ENCODE measurements at places on chromosomes 7 and 10.

GRCh38 chr7:18771834-18772566 lies 276.5 kb downstream of the HDAC9 start:
- peak; percentile 65 for DNase-seq

DNA sequence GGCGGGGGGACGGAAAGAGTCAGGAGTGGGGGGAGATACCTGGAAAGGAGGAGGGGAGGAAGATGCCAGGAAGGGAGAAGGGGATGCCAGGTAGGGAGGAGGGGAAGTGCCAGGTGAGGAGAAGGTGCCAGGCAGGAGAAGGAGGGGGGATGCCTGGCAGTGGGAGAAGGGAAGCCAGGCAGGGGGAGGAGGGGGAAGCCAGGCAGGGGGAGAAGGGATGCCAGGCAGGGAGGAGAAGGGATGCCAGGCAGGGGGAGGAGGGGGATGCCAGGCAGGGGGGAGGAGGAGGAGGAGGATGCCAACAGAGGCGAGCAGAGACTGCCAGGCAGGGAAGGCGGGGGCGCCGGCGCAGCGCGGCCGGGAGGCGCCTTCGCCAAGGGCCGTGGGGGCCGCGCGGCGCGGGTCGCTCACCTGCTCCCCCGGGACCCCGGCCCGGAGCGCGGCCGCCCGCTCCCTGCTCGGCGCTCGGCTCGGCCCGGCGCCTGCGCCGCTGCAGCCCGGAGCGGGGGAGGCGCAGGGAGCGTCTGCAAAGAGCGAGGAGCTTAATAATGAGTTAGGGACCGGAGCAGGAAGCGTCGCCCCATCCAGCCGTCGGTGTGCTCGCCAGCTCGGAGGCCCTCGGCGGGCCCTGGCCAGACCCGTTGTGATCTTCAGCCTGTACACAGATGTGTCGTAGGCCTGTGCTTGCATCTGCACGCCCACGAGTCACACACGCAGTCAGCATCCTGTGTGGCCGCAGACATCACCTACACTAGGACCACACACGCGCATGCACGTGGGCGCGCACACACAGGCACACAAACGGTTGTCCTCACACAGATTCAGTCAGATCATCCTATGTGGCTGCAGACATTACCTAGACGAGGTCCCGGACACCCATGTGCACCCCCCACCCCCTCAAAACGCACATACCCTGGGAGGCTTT lies 28.4 kb upstream of the SMARCD3 start:
- peak; percentile 66 for DNase-seq

GRCh38 chr10:88065383-88066049 lies 202.1 kb downstream of the PTEN start:
- DNase-seq, result peak; percentile 36

DNA sequence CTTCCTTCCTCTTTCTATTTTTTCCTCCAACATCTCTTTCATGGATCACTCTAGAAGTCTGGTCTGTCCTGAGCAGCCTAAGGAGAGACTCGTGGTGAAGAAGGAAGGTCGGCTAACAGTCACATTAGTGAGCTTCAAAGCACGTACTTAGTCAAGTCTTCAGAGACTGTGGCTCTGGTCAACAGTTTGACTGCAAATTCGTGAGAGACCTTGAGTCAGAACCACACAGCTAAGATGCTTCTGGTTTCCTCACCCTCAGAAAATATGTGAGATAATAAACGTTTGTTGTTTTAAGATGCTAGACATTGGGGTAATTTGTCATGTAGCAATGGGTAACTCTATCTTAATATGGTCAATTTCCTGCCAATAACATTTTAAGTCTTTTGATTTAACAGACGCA lies 126.2 kb upstream of the LRRN3 start:
- no peak for DNase-seq

GRCh38 chr7:44461387-44461786 lies 29.1 kb downstream of the NUDCD3 start:
- peak; percentile 83 for DNase-seq

DNA sequence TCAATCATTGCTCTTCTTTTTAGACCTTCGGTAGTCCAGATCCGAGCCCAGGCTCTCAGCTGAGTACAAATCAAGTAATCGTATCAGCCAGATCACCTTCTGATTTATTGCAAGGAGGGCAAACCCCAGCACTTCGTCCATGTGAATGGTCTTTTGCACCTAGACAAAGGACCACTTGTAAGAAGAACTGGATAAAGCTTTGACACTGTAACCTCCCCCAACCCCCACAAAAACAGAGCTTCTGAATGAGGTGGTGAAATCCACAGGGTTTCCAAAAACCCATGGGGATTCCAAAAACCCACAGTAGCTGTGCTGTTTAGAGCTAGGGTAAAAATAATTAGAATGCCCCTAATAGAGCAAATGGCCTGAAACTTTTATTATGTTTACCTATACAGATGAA lies 148.8 kb upstream of the ODAD2 start:
- DNase-seq, result no peak

GRCh38 chr7:20839987-20840386 lies 53.3 kb upstream of the SP8 start:
- DNase-seq, result no peak

DNA sequence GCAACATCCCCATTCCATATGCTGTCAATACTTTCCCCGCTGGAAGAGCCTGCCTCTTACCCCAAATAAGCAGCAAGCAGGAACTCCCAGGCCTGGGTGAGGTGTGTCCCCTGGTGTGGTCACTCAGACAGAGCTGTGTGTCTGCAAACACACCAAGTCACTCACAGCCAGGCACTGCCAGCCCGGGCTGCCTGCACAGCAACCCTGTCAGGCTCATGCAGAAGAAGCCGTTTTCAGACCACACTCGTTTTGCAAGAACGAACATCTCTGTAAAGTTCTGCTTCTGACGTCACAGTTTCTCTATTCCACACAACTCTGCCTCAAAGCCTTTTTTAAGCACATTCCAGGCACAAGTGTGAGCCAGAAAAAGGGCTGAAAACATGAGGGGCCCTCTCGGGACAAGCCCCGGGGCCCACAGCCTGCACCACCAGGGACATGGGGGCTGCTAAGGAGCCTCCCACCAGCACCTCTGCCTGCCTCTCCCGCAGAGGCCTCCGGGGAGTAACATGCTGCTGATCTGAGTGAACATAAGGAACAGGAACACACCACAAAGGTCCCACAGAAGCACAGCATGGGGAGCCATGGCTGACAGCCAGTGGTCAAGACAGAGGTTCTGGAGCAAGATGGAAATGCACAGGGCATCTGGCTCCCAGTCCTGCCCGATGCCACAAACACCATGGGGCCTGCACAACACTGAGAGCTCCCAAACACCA lies 11.4 kb downstream of the PTPRN2 start:
- no peak for DNase-seq

GRCh38 chr10:132363921-132364593 lies 32.1 kb downstream of the LRRC27 start:
- DNase-seq, result no peak

GRCh38 chr10:130179640-130180039 lies 43.4 kb downstream of the GLRX3 start:
- peak; percentile 68 for DNase-seq

- DNase-seq, result peak; percentile 54
Observed at GRCh38 chr10:10818082-10818481, 199.6 kb upstream of the CELF2 start.
